Karpas-422 (cell line): ENCODE measurements at places on chromosomes 1 and 21.
A peak's percentile ranks its signal among the peaks of the same experiment; 100 is the strongest.

GRCh38 chr1:181255270-181255929 is 166.9 kb downstream of the IER5 start:
- no peak for DNase-seq

GRCh38 chr1:29258976-29259801 is 22.9 kb downstream of the PTPRU start:
- DNase-seq = peak; percentile 16

GRCh38 chr1:9300573-9300972 is 7.9 kb downstream of the SPSB1 start:
- DNase-seq = no peak

DNA sequence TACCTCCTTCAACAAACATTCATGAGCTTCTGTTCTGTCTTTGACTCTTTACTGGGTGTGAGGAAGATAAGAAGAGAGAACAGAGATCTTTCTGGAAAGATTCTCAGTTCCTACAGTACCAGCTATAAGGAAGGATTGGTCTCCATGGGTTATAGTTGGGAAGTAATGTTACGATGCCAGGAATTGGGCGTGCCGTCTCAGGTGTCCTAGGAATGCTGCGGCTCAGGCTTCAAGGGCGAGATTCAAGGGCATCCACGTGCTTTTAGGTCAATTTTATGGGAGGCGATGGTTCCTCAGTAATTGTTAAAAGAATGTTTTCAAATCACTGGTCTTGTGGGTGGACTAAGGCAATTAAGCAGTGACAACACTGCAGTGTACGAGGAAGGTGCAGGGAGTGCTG is 27.3 kb downstream of the COG2 start:
- no peak for DNase-seq

GRCh38 chr1:169708647-169709046 is 2.8 kb downstream of the SELL start:
- DNase-seq = no peak

GRCh38 chr1:189513091-189513490 is 964.6 kb downstream of the BRINP3 start:
- no peak for DNase-seq

DNA sequence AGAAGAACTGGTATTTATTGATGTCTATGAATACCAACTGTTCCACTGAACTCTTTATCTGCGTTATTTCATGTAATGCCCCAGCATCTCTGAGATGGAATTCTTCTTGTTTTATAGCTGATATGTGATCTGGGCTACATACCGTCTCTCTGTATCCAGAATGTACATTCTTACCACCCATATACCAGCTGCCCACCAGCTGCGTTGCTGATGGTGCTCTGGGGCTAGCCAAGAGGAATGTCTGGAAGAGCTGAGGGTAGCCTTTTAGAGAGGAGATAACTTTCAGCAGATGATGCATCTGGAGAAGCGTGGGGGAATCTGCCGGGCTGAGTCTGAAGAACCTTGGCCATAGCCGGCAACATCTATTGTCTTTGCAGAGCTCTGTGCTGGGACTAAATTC is 137.5 kb downstream of the RYR2 start:
- DNase-seq = no peak

- no peak for DNase-seq
Measured at GRCh38 chr1:225691377-225691776, 38.5 kb upstream of the ENAH start.

GRCh38 chr21:32279377-32279680 is 480 bp upstream of the MIS18A start:
- DNase-seq = no peak

- no peak for DNase-seq
Measured at GRCh38 chr1:77375541-77375940, 93.7 kb downstream of the AK5 start.

GRCh38 chr21:22476726-22477646 is 1478.8 kb downstream of the NCAM2 start:
- no peak for DNase-seq

- DNase-seq = no peak
Measured at GRCh38 chr21:42403611-42404231, at the start of gene UBASH3A. Gene UBASH3A (plus strand): TSS chr21:42403902. CDS start chr21:42403946, 44 bp downstream.

GRCh38 chr1:12136916-12137610 is 29.7 kb upstream of the TNFRSF1B start:
- DNase-seq = no peak

DNA sequence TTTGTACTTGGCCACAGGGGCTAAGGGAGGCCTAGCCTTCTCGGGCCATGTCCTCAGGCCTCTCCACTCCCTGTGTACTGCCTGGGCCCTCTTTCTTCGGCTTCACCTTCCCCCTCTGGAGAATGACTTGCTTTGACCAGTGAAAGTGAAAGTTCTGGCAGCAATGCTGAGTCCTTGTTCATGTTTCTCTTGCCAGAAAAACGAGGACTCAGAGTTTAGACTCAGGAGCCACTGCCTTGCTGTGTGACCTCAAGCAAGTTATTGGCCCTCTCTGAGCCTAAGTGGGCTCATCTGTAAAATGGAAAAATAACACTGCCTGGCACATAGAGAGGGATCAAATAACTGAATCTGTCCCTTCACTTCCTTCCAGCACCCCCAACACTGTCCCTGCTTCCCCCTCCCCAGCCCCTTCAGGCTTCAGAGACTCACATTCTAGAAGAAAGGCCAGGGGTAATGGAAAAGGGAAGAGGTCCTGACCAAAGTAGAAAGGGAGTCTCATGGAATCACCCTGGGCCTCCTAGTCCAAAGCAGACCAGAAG is 1.5 kb downstream of the C1QA start:
- no peak for DNase-seq

DNA sequence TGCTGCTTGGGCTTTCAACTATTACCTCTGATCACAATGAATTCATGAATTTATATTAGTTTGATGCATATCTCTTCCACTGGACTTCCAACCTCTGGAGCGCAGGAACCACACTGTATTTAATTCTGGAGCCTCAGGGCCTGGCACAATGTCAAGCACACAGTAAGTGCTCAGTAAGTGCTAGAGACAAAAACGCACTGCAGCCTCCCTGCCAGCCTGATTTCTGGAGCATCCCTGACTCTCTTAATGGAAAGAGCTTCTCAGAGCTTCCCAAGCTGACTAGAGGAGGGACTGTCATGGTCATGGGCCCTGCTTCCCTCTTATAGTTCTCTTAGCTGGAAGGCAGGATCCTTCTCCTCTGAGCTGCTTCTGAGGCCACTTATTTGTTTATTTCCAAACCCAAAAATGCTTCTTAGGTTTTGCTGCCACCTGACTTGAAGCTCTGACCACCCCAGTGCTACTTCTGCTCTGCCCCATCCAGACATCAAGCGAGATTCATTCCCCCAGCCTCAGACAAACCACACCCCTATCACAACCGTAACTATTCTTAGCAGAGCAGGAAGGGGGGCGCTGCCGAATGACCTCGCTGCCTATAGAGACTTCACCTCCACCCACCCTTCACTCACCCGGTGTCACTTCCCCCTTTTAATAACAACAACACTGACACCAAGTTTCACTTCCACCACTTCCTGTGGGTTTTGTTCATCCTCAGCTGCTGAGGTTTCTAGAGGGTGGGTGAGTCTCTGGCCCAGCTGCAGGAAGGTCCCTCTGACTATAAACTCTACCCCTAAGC is 33.6 kb downstream of the NUAK2 start:
- DNase-seq = peak; percentile 96

GRCh38 chr21:40706806-40707655 is 139.9 kb downstream of the DSCAM start:
- DNase-seq = no peak

DNA sequence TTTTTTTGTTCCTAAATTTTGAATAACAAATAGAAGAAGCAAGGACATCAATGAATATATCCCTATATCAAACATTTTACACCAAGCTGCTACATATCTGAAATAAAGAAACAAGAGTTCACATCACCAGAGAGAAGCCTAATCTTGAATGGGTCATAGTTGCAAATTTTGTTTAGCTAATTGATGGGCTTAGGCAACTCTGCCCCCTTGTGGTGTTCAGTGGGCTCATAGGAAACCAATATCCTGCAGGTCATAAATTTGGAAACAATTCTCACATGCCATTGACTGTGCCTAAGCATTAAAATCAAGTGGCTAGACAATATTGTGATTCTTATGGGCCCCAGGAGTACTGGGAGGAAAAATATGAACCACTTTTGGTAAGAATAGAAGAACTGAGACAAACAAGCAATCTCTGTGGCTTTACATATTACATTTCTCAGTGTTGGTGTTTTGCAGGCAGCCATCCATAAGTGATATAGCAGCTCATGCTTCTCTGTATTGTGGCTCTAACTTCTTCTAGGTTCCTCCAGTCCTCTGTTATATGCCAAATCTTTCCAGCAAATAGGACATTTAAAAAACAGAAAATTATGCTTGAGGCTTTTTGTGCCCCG is 1262.8 kb upstream of the PRMT6 start:
- DNase-seq = peak; percentile 82

DNA sequence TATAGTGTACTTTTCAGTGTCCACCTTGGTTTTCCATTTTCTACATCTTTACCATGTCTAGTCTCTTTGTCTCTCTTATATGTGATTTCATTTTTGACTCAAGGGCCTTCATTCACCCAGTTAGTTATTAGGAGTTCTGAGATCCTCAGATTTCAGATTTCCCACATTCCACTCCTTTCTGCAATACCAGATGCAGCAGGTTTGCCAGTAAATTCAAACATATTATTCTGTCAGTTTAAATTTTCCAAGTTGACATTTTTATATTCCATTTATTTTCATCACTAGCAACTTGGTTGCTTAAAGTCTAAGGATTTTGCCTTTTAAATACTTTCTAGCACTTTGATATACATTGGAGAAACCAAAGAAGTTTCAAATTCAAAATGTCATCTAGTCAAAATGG is 42.4 kb downstream of the ABL2 start:
- DNase-seq = peak; percentile 38

DNA sequence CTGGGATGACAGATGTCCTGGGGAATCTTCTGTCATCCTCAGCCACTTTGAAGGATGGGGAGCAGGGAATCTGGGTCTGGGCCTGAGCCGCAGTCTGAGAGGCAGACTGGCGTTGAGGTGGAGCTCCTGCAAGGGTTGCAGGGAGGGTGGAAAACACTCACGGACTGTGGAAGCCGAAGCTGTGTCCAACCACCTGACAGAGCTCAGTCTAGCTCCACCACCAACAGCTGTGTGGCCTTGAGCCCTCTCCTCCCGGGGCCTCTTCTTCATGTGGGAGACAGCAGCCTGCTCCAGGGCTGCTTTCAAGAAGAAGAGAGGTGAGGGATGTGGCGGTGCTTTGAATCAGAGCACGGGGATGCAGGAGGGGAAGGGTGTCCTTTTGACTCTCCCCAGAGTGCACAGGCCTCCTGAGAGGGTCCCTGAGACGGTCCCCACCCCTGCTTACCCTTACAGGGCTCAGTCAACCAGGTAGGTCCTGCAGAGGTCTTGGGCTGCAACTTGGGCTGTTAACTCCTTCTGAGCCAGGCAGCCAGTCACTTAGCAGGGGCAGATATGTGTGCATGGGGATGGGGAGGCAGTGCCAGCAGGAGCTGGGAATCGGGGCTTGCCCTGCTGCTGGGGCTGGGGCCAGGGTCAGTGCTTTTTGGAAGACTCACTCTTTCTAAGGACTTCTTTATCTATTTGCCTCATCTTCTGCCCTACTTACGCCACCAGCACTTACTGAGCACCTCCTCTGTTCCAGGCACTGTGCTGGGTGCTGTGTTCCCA is 216.3 kb downstream of the PTPRU start:
- no peak for DNase-seq
